ENCODE measurements at places on chromosomes 12 and 14.

GRCh38 chr14:72033365-72033764, 101.1 kb downstream of the RGS6 start:
- DNase-seq, result no peak

GRCh38 chr12:57131896-57132744, 3.8 kb downstream of the LRP1 start:
- no peak for DNase-seq

- DNase-seq, result no peak
Observed at GRCh38 chr14:22640192-22640591, 4.0 kb downstream of the OR6J1 start.

DNA sequence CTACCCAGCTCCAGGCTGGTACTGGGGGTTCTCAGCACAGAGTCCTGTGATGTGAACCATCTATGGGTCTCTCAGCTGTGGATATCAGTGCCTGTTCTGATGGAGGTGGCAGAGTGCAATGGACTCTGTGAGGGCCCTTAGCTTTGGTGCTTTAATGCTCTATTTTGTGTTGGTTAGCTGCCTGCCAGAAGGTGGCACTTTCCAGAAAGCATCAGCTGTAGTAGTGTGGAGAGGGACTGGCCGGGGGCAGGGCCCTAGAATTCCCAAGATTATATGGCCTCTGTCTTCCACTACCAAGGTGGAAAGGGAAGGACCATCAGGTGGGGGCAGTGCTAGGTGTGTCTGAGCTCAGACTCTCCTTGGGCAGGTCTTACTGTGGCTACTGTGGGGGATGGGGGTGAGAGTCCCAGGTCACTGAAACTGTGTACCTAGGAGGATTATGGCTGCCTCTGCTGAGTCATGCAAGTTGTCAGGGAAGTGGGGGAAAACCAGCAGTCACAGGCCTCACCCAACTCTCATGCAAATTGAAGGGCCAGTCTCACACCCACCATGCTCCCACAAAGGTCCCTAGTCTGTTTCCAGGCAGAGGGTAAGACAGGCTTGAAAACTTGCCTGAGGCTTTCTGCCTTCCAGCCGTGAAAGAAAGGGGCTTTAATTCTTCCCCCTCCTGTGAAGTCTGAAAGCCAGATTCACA, 878.1 kb downstream of the C12orf50 start:
- no peak for DNase-seq

DNA sequence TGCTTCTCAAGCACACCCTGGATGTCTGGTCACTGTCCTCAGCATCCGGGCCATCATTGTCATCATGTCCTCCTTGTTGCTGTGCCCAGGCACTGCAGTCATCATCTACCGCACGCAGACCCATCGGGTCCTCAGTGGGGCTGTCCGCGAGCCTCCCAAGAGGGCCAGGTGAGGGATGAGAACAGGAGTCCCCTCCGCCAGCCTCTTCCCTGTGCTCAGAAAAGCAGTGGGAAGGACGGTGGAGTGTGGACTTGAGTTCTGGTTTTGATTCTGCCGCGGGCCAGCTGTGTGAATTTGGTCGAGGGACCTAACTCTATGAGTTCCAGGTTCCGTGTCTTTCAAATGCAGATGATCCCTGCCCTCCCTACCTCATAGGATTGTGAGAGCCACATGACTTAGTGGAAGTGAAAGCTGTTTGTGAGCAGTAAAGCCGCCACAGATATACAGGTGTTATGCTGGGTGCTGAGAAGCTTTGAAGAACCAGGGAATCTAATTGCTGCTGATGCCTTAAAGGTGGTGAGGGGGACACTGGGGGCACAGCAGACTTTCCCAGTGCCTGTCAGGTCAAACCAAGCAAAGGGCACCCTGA, 122.9 kb upstream of the RAP1B start:
- no peak for DNase-seq

- peak; percentile 65 for DNase-seq
Observed at GRCh38 chr12:31647086-31647491, 12.4 kb upstream of the ETFBKMT start.

DNA sequence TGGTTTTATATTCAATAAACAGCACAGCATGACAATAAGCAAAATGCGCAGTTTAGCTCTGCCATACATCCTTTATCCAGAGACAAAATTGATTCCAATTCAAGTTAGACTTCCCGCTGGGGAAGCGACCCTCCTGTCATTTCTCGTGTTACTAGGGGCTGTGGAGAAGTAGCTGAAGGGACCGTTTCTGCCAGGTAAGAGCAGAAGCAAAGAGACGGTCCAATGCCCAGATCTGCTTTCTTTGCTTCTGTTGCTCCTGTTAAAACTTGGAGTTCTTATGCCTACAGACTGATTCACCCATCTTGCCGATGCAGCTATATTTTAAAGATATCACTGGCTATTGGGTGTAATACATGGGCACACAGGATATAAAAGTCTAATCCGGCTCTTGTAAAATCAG, 156.8 kb upstream of the AVPR1A start:
- DNase-seq, result no peak

GRCh38 chr12:16611146-16611545, 5.2 kb upstream of the LMO3 start:
- no peak for DNase-seq

GRCh38 chr12:116303929-116304328, 26.4 kb upstream of the MED13L start:
- peak; percentile 42 for DNase-seq
